ENCODE measurements at places on chromosomes 4 and X. TPM values are rescaled to one million over a fixed set of nuclear protein-coding genes. Genes with fewer than 3 reads are reported as not detected.

GRCh38 chrX:135435933-135436332, 14.2 kb downstream of the SMIM10L2A start:
- DNase-seq: no peak

GRCh38 chr4:8355864-8356565, 84.5 kb downstream of the ACOX3 start:
- DNase-seq: no peak

DNA sequence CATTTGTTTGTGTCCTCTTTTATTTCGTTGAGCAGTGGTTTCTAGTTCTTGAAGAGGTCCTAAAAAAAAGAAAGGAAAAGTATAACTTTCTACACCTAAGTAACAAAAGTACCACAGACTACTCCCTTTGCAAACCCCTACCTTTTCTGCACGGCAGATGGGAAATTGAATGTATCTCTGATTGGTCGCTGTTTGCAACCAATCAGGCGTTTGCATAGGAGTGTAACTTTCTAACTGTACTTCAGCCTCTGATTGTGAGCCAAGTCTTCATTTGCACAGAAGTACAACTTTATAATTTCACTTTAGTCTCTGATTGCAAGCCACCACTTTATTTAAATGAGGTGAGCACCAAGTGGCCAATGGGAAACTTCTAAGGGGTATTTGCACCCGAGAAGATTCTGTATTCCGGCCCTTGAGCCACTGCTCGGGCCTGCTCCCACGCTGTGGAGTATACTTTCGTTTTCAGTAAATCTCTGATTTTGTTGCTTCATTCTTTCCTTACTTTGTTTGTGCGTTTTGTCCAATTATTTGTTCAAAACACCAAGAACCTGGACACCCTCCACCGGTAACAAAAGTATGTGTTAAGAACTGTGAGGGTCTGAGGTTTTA, 40.3 kb upstream of the FHL1 start:
- no peak for DNase-seq

GRCh38 chr4:97496298-97496873, 646.9 kb downstream of the STPG2 start:
- no peak for DNase-seq

- DNase-seq: no peak
These were observed 174.1 kb downstream of the RBMX2 start for GRCh38 chrX:130575831-130576389.

MTMR8 gene
- 1.5 TPM for total RNA-seq
